Activated CD4-positive, alpha-beta T cell treated with anti-CD3 and anti-CD28 coated beads, Interleukin-2, amount 50 U/mL, for 1 hour (primary cell): ENCODE measurements at places on chromosomes 6 and 20.

DNA sequence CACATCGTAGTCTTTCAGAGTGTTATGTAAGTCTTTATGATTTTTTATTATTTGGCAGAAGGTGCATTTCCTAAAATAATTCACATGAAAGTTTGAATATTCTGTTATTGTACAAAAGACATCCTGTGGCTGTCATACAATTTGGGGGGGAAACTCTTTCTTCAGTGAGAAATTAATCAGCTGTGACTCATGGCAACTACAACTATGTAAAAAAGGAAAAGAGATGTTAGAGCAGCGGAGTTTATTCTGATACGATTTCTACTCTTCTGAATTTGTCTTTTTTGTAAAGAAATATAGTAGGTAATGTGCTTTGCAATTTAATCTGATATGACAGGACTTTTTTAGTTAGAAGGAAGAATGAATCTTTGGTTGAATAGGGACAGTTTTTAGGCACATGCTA lies 14.2 kb downstream of the COL19A1 start:
- no peak for DNase-seq

DNA sequence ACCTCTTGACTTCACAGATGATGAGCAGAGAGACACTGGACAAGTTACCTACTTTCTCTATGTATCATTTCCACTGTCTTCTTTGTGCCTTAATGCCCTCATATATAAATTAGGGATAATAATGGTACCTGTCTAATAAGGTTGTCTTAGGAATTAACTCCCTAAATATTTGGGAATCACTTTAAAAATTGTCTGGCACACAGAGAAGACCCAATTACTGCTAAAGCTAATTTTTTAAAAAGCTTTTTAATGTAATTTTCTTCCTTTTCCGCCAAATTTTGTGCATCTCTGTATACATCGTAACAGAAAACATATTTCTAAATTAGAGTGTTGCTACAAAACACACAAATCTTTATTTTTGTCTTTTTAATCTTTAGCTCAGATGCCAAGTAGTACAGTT lies 816.8 kb upstream of the ADGRB3 start:
- DNase-seq = no peak

- no peak for DNase-seq
These were observed 18.4 kb upstream of the CCND3 start for GRCh38 chr6:41960028-41960427.

GRCh38 chr20:1204113-1204512 lies 859 bp downstream of the C20orf202 start:
- DNase-seq = no peak

GRCh38 chr6:37830225-37830624 lies 10.7 kb downstream of the ZFAND3 start:
- DNase-seq = no peak

GRCh38 chr6:170575250-170575649 lies 9.2 kb downstream of the PDCD2 start:
- DNase-seq = no peak

GRCh38 chr6:141326426-141326825 lies 806.3 kb upstream of the GJE1 start:
- DNase-seq = peak; percentile 12

DNA sequence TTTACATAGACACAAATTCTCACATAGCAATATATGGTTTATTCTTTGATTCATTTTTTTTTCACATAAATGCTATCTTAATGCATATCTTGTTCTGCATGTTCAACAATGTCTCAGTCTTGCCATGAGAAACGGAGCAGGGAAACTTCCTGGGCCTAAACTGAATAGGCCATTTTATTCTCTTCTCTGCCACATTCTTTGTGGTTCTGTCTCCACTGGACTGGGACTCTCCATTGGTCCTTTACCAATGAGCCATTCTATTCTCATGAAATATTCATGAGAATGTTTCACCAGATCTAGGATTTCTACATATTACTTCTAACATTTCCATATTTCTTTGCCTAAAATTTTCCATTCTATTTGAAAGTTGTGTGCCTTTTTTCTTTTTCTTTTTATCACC lies 42.8 kb downstream of the LAMA2 start:
- DNase-seq = no peak

DNA sequence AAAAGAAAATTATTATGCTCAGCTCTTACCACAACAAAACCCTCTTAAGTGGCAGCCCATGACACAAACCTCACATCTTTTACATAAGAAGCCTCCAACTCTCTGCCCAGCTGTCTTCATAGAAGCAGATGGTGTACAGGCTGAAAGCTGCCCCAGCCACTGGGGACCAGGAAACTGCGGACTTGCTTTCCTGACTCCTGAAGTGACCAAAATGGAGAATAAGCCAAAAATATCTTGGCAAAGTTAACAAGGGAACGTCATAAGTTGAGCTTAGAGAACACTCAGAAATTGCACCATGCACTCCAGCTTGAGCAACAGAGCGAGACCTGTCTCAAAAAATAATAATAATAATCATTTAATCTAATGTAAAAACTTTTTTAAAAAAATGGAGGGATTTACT lies 160.3 kb upstream of the CDYL start:
- no peak for DNase-seq

DNA sequence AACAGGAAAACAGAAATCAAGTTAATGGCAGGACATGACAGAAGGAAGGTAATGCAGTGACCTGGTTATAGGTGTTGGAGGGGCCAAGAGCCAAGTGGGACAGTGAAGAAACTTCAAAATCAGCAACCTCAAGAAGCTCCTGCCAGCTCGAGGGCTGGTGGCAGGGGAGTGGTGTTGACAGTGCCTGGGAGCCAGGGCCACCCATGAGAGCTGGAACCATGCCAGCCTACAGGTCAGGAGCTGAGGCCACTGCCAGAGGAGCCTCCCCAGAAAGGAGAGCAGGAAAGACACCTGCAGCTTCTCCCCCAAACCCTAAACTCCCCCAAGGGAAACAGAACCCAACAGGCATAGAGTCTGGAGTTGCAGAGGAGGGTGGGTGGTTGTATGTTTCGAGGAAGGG lies 262.1 kb downstream of the LRFN2 start:
- DNase-seq = no peak

DNA sequence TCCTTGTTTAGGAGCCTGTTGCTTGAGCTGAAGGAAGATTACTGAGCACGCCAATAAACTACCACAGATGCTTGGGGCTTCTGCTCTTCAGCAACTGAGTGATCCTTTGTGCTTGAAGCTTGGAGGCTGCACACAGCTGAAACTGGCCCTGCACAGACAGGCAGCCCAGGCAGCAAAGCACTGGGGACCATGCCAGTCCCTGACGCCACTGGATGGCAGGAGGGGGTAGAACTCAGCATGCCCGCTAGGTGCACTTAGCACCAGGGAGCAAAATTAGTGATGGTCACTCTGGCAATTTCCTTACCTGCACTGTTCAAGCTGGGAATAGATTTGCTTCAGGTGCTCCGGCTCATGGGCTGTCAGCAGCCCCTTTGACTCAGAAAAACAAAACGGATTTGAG lies 91.5 kb downstream of the FAM50B start:
- no peak for DNase-seq

- DNase-seq = no peak
These were observed 25.4 kb downstream of the COL9A1 start for GRCh38 chr6:70277470-70277869.

GRCh38 chr20:3781153-3781910 lies at the start of gene SPEF1:
SPEF1 (minus strand) TSS chr20:3781448; CDS start chr20:3781287, 161 bp downstream.
- DNase-seq = peak; percentile 24

GRCh38 chr20:61263084-61263695 lies 11.1 kb downstream of the CDH4 start:
- DNase-seq = peak; percentile 16

- DNase-seq = no peak
These were observed 3.1 kb upstream of the ATXN1 start for GRCh38 chr6:16764188-16764950.

DNA sequence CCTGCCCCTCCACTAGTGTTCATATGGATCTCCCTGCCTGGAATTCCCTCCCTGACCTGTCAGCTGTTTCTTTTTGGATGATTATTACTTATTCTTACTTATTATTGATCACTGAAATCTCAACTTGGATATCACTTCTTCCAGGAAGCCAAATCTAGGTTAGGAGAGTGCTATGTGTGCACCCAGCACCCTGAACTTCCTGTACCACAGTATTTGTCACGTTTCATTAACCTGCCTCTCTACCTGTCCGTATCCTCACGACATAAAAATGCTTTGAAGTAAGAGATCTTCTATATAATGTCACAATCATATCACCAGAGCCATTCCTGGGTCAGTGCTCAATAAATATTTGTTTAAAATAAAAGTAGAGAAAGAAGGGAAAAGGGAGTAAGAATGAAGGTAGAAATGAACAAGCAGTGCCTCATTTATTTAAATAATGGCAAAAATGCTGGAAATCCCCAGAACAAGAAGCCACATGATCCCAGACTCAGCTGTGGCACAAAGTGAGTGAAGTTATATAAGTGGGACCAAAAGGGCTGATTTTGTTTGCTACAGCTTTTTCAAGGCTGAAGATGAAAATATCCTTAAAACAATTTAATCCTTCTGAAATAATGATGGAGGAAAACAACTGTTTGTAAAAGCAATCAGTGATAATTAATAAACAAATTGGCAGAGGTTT lies 88.0 kb upstream of the MANEA start:
- no peak for DNase-seq

DNA sequence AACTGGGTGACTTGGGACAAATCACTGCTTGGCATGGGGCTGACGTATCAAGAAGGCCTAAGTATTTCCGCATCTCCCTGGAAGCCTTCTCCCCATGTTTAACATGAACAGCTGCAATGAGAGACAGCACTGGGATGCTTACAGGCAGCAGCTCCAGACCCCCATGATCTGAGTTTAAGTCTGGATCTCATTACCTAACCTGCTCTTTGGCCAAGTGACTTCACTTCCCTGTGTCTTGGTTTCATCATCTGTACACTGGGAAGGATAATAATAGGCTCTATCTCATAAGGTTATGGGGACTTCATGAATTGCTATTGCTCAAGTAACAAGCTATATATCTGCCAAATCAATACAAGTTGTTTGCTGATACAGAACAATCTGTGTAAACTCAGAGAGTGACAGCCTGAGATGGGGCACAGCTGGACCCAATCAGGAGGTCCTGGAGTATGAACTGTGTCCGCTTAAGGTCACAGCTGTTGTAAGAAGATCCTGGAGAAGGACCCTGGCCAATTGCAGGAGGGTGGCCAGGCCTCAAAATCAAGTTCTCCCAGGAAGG lies 56.0 kb downstream of the TGM2 start:
- DNase-seq = no peak

GRCh38 chr6:118665011-118665410 lies 13.6 kb upstream of the CEP85L start:
- DNase-seq = peak; percentile 19

GRCh38 chr20:4973330-4974097 lies 27.8 kb downstream of the SLC23A2 start:
- DNase-seq = peak; percentile 8

DNA sequence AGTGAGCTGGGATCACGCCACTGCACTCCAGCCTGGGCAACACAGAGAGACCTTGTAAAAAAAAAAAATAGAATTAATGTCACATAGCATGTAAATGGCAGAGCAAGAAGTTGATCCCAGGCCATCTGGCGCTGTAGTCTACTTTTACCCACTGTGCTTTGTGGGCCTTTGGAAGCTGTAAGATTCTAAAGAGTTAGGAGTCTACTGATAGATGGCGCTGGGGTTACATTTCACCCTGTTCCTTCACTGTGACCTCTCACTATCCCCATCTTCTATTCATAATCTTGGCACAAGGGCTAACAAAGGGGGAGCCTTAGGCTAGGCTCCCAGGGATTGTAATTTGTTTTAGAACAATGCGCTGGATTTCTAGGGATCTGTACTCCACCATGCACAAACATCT lies 24.4 kb downstream of the SIRPD start:
- no peak for DNase-seq

- no peak for DNase-seq
These were observed 527.8 kb upstream of the RNF217 start for GRCh38 chr6:124434421-124434820.

- DNase-seq = peak; percentile 85
These were observed at the start of gene RAD21L1 for GRCh38 chr20:1225783-1226654. RAD21L1 (plus strand) TSS chr20:1226044; CDS start chr20:1228454, 2,410 bp downstream.

DNA sequence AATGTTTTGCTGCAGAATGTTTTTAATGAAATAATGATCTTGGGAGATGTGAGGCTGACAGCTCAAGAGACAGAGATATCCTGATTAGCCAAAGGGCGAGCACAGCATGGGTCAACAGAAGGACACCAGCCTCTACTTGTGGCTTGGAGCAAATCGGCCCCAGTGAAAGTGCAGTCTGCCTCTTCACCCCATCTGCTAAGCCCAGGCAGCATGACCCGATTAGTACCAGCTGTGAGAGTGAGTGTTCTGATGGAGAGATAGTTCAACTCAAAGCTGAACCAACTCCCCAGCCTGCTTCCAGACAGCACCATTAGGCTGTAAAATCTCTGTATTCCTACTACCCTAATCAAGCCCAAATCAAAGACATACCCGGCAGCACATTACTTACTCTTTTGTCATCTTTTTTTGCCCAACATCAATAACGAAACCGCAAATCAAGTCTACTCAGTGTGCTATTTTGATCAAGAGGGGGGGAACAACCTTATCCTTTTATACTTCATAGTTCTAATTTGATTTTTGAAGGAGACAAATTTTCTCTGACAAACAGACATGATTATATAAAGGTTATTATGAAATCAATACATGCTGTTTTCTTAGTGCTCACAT lies 514.1 kb upstream of the NRSN1 start:
- DNase-seq = no peak

GRCh38 chr6:30781395-30781742 lies 37.0 kb upstream of the IER3 start:
- no peak for DNase-seq

DNA sequence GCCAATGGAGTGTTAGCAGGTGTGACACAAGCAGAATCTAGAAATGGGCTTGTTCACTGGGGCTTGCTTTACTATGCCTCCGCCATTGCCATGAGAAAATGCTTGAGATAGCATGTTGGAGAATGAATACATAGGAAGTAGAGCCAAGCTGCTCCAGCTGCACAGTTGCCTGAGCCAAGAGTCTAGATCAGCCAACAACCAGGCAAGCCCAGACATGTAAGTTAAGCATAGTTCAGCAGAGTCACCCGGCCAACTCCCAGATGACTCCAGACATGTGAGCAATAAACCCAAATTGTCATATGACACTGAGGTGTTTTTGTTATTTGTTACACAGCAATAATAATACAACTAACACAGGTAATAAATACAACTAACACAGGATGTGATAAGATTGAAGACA lies 167.9 kb downstream of the HAO1 start:
- DNase-seq = no peak

GRCh38 chr6:163226836-163227485 lies 187.6 kb upstream of the QKI start:
- no peak for DNase-seq

DNA sequence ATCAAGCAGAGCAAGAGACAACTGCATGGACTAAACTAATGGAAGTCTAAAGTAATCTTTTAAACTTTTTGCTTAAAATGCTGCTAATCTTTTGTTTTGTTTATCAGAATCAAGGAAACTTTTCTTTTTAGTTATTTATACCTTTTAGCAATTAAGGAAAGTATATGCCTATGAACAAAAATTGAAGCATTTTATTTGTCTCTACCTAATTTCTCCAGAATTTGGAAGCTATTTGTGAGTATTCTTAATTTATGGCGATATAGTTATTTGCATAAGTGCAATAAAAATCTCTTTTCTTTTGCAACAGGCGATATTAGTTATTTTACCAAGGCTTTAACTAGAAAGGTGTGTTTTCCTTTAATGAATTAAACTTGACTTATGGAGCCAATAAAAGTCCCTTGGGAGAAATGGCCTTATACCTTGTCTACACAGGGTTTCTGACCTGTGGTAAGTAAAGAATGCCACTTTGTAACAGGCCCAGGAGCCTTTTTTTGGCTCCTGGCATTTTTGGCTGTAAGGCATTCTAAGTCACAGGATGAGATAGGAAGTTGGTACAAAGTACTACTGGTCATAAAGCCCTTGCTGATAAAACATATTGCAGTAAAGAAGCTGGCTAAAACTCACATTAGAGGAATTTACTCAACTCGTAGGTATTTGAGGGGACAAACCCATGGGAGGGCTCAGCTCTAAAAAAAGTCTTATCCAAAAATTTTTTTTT lies 37.2 kb downstream of the TMEM14A start:
- no peak for DNase-seq
